ENCODE measurements at places on chromosomes 6 and 20. TPM values are rescaled to one million over a fixed set of nuclear protein-coding genes. Genes with fewer than 3 reads are reported as not detected.
A peak's percentile ranks its signal among the peaks of the same experiment; 100 is the strongest.

- DNase-seq: no peak
Measured at GRCh38 chr6:170225852-170226417, 64.9 kb downstream of the DLL1 start.

WFDC10B gene
- not detected for total RNA-seq

DNA sequence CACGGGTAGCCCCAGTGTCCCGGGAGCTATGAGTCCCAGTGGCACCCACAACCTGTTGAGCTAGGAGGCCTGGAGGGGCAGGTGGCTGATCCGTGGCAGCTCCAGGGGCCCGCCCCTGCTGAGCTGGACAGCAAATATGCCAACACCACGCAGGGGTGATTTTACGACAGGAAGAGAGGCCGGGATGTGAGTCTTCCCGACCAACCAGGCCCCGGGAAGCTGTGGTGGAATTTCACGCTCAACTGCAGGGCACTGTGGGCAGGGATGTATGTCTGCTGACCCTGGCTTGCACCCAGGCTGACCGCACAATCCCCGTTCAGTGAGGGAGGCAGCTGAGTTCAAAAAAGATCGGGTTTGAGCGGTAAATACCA is 183.9 kb downstream of the ERMARD start:
- DNase-seq: peak; percentile 73

C6orf58 gene
- 0.21 TPM for total RNA-seq

MCCD1 gene
- not detected for total RNA-seq

DNA sequence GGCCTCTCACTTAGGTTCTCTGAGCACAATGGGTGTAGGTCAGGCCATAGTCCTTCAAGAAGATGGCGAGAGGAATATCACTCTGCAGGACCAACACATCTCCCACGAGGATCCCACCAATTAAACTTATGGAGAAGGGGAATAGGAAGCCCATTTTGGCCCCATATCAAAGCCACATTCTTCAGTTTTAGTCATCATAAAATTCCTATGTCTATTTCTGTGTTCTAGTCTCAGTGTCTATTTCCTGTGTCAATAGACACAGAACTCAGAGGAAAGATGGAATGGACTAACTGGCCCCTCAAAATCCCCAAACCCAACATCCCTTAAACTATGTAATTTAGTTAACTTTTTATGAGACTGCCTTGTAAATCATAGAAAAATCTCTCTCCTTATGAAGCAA is 216.8 kb downstream of the HACE1 start:
- DNase-seq: peak; percentile 22

SRMS gene
- not detected for total RNA-seq

DNA sequence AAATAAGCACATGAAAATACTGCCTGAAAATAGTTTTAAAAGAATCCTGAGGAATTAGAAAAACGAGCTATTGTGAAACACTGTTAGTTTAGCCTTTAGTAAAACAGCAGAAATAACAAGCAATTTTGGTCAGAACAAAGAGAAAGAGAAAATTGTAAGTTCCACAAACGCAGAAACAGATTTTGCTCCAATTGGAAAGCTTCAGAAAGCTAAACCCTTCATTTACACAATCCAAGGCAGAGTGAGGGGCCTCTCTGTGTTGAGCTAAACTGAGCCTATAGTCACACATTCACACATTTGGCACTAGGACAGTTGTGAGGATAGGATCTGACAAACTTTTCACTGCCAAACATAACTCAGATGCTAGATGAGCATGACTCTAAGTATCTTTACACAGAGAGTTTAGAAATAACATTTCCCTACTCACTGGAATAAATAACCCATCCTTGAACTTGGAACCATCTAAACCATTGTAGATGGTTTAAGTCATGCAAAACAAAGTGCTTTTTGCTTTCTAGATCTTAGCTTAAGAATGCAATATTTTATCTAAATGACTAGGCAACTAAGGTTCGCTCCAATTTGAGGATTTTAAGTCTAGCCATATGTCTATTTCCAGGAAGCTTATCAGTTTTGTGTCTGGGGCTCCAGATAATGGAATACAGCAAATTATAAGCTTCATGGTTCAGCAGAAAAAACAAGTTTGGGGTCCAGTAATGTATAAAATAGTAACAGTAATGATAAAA is 122.6 kb downstream of the SGK1 start:
- no peak for DNase-seq

DNA sequence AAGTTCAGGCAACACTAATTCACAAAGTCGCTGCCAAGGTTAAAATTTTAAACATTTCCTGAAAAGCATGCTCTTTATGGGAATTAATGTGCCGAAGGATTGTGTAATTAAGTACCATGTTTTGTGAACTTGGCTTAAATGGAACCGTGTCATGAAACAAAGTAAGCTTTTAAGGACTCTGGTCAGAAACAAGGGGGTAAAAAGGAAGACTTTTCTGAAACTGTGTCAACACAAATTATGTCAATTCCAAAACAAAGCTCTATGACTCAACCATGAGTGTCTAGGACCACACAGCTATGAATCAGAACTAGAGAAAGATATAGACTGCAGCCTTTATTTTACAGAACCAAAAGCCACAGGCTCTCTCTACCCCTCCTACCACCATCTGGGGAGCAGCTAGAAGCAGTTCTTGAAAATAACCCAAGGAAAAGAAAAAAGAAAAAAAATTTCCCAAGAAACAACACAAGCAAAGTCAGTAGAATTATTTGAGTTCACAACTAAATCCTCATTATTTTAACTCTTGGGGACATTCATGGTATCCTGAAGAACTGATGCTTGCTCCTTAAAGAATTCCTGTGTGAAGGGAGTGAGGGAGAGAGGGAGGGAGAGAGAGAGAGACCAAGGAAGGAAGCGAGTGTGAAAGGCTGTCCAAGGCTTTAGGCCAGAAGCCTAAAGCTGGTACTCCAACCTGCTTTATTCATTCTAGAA is 81.9 kb downstream of the ZMYND8 start:
- DNase-seq: peak; percentile 95

DNA sequence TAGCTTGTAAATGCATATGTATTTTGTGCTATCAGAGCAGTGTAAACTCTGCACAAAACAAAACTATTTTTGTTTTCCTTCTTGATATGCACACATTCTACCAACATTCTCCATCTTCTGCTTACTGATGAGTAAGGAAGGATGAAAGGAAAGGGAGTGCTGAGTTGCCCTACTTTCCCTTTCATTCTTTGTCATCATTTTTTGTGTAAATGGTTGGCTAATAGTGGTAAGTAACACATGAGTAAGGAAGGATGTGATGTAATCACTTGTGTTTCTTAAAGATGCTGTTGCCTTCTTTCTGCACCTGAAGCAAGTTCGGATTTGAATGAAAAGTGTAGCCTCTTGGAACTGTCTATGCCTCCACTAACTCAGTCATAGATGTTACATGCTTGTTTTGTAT is 4.6 kb upstream of the REV3L start:
- DNase-seq: no peak

DNA sequence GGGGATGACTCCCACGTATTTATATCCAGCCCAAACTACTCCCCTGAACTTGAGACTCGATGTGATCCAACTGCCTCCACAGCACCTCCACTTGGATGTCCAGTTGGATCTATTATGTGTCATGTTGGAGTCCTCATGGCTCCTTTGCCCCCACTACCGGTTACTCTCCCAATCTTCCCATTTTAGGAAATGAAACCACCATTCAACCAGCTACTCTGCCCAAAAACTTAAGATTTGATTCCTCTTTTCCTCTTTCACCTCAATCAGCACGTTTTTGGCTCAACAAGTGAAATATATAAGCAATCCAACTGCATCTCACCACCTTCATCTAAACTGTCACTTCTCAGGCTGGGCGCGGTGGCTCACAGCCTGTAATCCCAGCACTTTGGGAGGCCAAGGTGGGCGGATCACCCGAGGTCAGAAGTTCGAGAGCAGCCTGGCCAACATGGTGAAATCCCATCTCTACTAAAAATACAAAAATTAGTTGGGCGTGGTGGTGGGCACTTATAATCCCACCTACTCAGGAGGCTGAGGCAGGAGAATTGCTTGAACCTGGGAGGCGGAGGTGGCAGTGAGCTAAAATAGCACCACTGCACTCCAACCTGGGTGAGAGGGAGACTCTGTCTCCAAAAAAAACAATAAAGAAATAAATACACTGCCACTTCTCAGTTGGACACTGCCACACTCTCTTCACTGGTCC is 3.4 kb downstream of the AHCY start:
- no peak for DNase-seq

GRCh38 chr6:1869769-1870168 is 260.1 kb downstream of the FOXC1 start:
- DNase-seq: no peak

DNA sequence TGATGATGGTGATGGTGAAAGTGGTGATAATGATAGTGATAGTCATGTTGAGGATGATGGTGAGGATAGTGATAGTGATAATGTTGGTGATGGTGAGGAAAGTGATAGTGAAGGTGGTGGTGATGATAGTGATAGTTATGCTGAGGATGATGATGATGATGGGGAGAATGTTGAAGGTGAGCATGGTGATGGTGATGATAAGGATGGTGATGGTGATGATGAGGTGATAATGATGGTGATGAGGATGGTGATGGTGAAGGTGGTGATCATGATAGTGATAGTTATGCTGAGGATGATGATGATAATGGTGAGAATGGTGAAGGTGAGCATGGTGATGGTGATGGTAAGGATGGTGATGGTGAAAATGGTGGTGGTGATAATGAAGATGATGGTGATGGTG is 64.9 kb upstream of the ZNF337 start:
- DNase-seq: no peak

- peak; percentile 21 for DNase-seq
Measured at GRCh38 chr20:35823937-35824336, 52.1 kb downstream of the PHF20 start.

DNA sequence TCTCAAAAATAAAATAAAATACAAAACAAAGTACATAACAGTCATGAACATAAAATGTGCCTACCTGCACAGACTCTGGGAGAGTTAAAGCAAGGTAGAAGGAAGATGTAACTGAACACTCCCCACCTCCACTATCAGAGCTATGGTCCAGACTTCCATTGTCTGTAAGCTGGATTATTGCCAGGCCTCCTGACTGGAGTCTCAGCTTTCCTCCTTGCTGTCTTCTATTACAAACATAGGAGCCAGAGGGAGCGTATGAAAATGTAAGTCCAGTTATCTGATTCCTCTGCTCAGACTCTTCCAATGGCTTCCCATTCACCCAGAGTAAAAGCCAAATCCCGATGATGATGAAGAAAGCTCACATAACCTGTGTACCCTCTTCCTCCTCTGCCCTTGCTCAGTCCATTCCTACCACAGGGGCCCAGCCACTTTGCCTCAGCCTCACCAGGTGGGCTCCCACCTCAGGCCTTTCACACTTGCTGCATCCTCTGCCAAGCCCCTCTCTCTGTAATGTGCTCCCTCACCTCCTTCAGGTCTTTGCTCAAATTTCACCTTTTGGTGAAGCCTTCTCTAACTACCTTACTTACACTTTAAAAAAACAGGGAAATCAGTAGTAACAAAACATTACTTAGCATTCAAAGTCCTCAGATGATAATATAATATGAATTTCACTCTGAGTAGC is 194.1 kb downstream of the RIMS1 start:
- no peak for DNase-seq

CCN5 gene
- total RNA-seq: not detected

GRCh38 chr6:144786825-144787224 is 501.7 kb downstream of the UTRN start:
- no peak for DNase-seq

TMC2 gene
- not detected for total RNA-seq

GRCh38 chr6:27806981-27807440 is 105.2 kb downstream of the OR2B2 start:
- no peak for DNase-seq

SUMO4 gene
- total RNA-seq: 0.10 TPM

DNA sequence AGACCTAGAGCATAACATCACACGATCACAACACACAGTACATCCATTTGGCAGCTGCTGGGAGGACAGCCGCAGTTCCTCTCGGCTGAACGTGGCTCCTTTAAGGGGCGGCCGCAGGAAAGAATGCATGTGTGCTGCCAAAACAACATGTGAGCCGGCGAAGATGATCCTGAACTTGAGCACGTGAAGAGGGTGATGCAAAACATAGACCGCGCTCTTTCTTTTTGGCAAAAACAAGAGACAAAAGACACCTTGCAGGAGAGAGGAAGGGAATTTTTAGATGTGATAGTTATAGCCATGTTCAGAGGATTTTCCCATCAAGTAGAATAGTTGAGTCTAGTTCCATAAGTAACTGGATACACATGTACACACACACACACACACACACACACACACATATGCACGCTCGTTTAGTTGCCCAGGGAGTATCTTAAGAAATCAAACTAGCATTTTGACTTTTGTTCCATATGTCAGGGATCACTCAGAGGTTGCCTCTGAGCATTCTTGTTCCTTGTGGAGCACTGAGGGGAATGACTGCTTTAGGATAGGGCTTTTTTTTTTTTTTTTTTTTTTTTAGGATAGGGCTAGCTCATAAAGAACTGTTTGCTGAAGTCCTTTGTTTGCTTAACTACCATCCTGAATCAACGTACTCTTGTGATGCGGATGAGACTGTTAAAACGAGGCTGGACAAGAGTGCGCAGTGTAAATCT is 21.7 kb upstream of the RANBP9 start:
- peak; percentile 62 for DNase-seq

DNA sequence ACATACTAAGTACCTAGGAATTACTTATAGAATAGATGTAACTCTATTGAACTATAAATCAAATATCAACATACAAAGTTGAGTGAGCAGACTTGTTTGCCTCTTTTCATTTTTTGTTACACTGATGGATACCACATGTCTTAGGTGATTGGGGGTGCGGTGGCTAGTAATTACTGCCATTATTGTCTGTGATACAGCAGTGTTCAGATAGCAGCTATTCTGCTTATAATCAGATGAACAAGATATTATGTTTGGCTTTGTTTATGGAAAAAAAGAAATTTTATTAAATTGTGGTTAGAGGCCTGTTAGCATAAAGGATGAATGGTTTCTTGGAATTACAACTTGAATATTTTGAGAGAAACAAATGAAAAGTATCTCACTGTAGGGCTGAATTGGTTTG is 55.9 kb downstream of the KCNQ5 start:
- DNase-seq: no peak

GRCh38 chr6:79071547-79071946 is 6.5 kb downstream of the PHIP start:
- DNase-seq: no peak

DNA sequence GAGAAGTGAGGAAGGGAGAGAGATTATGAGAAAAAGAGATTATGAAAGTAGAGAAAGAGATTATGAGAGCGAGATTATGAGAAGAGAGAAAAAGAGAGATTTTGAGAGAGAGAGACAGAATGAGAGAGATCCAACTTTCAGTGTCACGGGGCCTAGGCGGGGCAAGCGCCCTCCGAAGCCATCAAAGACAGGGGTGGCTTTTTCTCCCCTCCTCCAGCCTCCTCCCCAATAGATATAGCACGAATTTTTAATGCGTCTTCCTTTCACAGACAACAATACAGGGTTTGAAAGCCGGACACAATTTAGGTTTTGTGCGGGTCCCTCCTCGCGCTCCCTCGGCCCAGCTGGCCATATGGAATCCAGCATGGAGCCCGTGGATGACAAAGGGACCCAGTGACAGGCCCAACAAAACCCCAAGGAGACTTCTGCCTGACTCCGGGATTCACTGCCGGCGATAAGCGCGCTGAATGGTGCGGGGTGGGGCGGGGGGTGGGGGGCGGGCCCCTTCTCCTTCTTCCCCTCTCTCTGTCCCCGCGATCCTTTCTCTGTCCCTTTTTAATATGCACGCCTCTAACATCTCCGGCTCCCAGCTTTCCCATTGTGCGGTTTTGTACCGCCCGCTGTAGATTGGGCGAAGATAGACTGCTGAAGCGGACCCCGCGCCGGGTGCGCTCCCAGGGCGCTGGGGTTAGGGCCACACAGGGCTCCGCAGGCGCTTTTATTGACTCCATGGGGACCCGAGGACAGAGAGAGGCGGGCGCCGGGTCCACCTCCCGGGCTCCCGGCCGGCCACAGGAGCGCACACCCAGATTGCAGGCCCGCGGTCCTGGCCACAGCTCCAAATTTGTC is 5.4 kb downstream of the NKX2-2 start:
- no peak for DNase-seq

JPH2 gene
- 3.1 TPM for total RNA-seq

HEY2 gene
- not detected for total RNA-seq

Data from A172 (cell line).